ENCODE measurements at places on chromosomes 1 and 21.
A peak's percentile ranks its signal among the peaks of the same experiment; 100 is the strongest.

DNA sequence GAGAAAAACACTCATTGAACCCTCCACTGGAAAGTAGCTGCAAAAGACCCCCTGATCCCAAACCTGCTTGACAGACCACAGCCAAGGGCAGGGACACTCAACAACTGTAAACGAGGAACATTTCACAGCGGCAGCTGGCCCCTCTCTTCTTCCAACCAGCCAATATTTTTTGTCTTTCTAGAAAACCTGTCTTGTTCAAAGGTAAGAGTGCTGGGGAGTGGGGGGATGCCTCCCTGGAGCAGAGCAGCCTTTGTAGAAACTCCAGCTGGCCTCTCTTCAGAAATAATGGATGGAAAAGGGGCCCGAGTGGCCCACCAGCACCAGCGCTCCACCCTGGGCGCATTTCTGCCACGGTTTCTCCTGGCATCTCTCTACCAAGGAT lies 384.0 kb downstream of the RRAGC start:
- DNase-seq, result no peak

- no peak for DNase-seq
Observed at GRCh38 chr1:209219791-209220524, 363.6 kb upstream of the CAMK1G start.

GRCh38 chr1:209752890-209753289 lies 3.0 kb upstream of the TRAF3IP3 start:
- no peak for DNase-seq

DNA sequence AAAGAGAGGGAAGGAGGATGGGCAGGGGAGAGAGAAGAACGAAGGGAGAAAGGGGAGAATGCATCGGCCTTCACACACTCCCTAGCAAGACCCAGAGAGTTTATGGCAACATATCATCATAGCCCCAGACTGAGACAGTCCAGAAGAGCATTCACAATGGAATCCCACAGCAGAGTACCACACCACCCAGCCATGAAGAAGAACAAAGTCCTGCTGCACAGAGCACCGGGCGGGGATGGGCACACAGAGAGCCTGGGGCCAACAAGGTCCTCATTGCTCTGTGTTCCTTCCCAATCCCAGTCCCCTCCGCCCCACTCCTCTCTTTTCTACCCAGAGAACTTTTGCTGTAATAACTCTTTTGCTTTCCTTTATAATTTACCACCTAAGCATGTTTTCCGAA lies 118.1 kb upstream of the TMPRSS2 start:
- DNase-seq, result no peak

- peak; percentile 86 for DNase-seq
Observed at GRCh38 chr1:27357281-27358037, 9.3 kb downstream of the MAP3K6 start.

GRCh38 chr1:1307923-1308755 lies at the start of the genes ACAP3 and PUSL1:
Gene ACAP3, minus strand, starts transcription at chr1:1307930. Its CDS starts 115 bp downstream, at chr1:1307815.
Gene PUSL1, plus strand, starts transcription at chr1:1308597. Its CDS starts 47 bp downstream, at chr1:1308644.
- peak; percentile 92 for DNase-seq

DNA sequence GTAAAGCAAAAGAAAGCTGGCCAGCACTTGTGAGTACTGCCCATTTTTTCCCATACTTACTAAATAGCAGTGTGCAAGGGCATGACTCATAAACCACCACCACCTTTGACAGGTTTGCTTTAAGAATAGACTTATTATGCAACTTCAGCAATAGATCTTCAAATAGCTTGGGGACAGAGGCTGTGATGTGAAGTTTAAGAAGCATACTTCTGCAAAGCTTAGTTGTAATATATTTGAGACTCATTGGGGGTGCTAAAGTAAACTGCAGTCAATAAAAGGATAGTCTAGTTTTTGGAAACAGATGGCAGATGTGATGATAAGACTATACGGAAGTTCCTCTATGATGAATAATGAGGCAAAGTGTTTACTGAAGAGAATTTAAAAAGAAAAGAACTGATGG lies 210.0 kb downstream of the PLA2G4A start:
- DNase-seq, result no peak

DNA sequence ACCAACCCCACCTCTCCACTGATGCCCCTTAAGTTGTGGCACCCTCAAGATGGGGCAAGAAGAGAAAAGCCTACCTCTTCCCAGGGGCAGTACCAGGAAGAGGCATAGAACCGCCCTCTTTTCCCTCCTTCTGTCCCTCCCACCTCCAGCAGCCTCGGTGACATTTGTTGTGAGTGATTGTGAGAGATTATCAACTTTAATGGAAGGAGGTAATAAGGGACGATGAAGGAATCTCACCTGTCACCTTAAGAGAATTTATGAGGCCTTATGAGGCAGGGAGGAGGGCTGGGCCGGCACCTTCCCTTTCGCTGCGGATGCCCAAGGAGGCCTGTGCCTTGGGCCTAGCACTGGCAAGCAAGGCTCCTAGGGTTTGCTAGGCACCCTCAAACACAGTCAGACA lies 1.4 kb upstream of the ADGRB2 start:
- DNase-seq, result no peak

GRCh38 chr1:50880373-50880772 lies 79.7 kb downstream of the FAF1 start:
- DNase-seq, result no peak

DNA sequence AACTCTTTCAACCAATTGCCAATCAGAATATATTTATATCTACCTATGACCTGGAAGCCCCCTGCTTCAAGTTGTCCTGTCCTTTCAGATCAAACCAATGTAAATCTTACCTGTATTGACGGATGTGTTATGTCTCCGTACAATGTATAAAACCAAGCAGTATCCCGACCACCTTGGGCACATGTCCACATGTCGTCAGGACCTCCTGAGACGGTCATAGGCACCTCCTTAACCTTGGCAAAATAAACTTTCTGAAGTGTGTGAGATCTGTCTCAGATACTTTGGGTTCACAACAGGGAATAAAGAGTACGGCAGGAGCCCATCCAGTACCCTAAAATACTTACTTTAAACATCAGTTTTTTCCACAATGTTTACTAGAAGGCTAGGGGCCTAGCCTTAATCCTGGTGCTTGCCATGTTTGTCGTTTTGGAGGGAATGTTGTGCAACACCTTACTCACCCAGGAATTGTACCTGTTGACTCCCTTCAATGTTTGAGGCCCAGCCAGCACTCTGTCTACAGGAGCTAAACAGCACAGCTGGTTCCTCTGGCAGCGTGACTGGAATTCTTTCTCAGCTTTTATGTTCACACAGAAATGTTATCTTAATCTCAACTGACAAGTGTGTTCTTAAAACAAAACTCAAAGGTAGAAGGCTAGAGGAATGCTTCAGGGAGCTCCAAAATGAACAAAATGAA lies 90.8 kb upstream of the USP25 start:
- DNase-seq, result no peak

DNA sequence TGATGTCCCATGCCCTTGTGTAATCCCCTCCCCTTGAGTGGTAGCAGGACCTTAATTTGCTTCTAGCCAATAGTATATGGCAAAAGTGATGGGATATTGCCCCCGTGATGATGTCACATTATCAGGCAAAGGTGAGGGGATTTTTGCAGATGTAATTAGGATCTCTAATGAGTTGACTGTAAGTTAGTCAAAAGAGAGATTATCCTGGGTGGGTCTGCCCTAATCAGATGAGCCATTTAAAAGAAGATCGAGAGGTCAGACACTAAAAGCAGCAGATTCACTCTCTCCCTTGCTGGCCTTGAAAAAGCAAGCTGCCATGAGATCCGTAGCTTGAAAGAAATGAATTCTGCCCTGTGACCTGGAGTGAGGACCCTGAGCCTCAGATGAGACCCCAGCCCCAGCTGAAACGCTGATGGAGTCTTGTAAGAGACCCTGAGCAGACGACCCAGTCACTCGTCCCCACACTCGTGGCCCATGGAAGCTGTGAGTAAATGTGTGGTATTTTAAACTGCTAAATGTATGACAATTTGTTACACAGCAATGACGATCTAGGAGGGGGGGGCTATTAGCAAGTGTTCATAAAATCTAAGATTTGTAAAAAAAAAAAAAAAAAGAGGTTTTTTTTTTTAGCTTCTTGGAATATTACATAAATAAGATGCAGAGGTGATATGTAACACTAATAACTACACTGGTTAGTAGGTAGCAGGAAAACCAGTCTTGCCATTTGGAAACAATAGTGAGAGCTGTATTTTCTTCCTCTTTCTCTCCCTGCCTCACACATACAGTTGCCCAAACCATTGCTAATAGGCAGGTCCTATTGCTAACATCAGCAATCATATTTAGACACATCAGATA lies 50.3 kb upstream of the TARBP1 start:
- DNase-seq, result no peak

DNA sequence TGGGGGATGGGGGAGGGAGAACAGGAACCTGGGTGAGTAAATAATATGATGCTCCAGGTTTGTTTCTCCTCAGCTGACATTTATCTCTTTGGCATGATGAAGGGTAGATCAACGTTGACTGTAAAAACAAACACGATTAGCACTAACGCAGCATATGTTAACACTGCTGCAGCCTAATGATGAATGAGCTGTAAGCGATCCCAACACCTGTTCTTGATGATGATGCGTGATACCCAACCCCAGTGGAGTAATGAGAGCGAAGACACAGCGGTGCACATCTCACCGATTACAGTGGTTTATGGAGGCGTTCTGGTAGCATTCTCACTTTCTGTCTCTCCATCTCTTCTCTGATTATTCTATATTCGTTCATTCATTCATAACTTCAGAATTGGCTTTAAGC lies 640.4 kb downstream of the USP25 start:
- DNase-seq, result no peak

GRCh38 chr1:78370356-78370755 lies 120.4 kb upstream of the PTGFR start:
- no peak for DNase-seq

- no peak for DNase-seq
Observed at GRCh38 chr1:41293779-41294178, 51.7 kb upstream of the SCMH1 start.

GRCh38 chr1:115404911-115405310 lies 66.9 kb upstream of the NGF start:
- no peak for DNase-seq

DNA sequence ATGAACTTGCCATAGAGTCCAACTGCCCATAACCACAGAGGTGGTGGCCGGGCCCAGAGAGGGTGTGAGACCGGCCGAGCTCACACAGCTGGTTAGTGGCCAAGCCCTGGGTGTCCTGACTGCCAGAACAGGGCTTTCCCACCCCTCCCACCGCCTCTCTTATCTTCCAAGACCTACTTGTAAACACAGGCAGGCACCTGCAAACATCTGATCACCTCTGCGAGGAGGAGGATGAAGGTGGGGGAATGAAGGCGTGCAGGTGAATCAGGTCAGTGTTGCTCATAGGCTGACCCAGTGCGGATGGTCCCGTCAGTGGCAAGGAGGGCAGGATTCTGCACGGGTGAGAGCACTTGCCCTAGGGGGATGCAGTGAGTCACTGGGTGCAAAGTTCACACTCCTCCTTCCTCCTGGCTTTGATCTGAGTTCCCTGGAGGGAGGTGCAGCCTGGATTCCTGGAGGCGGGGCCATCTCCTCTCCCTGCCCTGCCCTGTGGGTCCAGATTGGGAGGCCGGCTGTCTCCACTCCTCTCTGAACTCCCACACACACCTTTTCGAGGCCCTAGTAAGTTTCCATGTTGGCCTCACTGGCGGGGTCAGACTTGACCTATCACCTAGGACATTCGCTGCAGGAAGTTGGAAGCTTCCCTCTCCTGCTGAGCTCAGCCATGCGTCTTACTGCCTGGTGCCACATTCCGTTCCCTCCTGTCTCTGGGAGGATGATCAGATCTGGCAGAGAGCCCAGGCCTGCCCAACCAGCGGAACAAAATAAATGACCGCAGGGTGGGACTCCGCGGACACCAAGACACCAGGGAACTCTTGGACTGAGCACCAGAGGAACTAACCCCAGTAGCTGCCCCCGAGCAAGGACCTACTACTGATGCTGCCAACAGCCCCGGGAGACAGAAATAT lies 7.3 kb downstream of the UQCRHL start:
- DNase-seq, result no peak

- no peak for DNase-seq
Observed at GRCh38 chr1:99327357-99327756, 63.1 kb downstream of the PLPPR4 start.

DNA sequence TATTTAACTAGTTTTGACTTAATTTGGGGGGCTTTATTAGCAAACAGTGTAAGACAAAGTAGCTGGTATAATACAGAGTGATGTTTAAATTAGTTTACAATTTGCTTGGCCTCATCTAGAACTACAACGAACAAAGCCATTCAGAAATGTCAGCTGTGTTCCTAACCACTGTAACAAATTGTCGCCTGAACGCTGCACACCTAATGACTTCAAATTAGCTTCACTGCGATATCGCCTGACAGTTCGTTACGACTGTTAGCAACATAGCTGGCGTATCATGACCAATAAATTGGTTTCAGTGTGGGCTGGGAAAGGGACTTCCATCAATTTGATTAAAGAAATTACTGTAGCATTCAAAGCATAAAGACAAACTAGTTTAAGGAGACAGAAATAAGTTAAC lies 139.8 kb upstream of the USH2A start:
- DNase-seq, result no peak

GRCh38 chr1:216670118-216670883 lies 52.9 kb downstream of the ESRRG start:
- no peak for DNase-seq

GRCh38 chr1:93652323-93652949 lies 29.2 kb downstream of the BCAR3 start:
- no peak for DNase-seq

- no peak for DNase-seq
Observed at GRCh38 chr1:156755527-156755950, 4.1 kb upstream of the HDGF start.

DNA sequence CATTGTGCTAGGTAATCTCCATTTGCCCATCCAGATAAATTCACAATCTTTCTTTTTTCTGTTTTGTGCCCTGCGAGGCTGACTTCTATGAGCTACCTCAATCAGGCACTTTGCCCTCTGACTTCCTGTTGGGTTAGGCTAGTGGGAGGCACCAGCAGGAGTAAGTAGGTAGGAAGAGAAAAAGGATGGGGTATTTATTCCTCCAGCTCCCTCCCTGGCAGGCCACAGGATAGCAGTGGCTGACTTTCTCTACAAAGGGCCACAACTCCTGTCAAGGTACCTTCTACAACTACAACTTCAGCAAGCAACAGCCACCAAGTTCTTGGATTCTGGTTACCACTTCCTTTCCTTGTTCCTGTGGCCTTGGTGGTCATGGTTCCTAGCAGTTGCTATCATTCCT lies 18.8 kb upstream of the GORAB start:
- DNase-seq, result no peak

DNA sequence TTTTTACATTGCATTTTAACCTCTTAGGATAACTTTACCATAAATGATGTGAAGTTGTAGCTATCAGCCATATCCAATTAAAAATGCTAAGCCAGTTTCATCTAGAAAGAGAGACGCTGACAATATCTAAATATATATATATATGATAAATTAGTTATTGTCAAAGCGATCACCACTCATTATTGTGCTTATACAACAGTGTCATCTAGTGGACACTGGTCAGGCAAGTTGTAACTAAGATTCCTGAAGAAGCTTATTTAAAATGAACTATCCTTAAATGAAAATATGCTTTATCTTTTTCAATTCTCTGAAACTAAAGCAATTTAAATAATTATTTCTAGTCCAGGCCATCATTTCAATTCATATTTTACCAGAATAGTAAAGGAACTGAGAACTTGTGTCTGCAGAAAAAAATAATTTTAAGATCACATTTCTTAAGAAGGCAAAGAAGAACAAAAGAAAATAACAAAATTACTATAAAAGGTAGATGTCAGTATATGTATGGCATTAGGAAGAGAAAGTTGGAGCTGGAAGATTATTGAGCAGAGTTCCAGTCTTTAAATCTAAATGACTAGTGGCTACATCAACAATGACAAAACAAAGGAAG lies 193.3 kb upstream of the SNX7 start:
- DNase-seq, result no peak

GRCh38 chr1:51222136-51222787 lies 13.8 kb upstream of the RNF11 start:
- DNase-seq, result peak; percentile 11

Measured in activated CD4-positive, alpha-beta T cell treated with anti-CD3 and anti-CD28 coated beads for 48 hours (primary cell).